ENCODE measurements at places on chromosomes 7 and 10.

- DNase-seq = no peak
Measured at GRCh38 chr10:130513686-130514476, 377.7 kb downstream of the GLRX3 start.

- DNase-seq = peak; percentile 87
Measured at GRCh38 chr7:151059367-151060112, at the start of gene SLC4A2. SLC4A2 (plus strand) TSS chr7:151059589; CDS start chr7:151061988, 2,399 bp downstream.

GRCh38 chr10:48634198-48634983, 29.5 kb upstream of the ARHGAP22 start:
- peak; percentile 86 for DNase-seq

DNA sequence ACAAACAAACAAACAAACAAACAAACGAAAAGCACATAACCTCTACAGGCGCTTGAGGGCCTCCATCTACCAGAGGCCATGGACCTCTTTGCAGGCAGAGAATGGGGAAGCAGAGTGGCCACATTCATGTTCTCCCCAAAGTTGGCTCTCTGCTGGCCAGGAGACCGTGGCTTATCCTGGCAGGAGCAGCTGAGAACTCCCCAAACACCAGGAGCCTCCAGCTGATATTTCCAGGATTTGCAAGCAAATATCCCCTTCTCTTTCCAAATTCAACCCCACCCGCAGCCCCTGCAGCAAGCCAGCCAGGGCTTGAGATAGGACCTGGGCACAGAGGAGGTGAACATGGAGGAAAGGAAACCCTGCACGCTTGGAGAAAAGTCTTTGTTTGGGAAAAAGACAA, 240.0 kb downstream of the SKAP2 start:
- DNase-seq = no peak

GRCh38 chr7:158546626-158547025, 41.0 kb downstream of the PTPRN2 start:
- no peak for DNase-seq

DNA sequence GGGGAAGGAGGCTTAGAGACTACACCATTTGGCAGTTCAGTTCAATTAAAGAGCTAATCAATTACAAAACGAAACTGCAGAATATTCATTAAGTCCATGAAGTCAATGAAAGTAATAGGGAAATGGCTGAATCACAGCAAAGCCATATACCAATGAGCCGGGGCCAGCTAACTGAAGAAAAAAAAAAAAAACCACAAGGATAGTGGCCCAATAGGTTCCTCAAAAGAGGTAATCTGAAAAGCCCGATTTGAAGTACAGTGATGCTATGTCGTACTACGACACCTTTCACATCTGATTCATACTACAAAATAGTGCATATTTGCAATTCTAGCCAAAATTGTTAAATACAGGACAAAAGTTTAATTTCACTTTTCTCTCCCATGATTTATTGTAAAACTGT, 2.5 kb downstream of the ARHGAP12 start:
- peak; percentile 17 for DNase-seq

- DNase-seq = peak; percentile 63
Measured at GRCh38 chr7:30322271-30323005, 38.0 kb downstream of the ZNRF2 start.

GRCh38 chr7:117097860-117098259, 144.6 kb downstream of the ST7 start:
- no peak for DNase-seq

GRCh38 chr7:25759286-25759685, 392.7 kb upstream of the NFE2L3 start:
- no peak for DNase-seq

DNA sequence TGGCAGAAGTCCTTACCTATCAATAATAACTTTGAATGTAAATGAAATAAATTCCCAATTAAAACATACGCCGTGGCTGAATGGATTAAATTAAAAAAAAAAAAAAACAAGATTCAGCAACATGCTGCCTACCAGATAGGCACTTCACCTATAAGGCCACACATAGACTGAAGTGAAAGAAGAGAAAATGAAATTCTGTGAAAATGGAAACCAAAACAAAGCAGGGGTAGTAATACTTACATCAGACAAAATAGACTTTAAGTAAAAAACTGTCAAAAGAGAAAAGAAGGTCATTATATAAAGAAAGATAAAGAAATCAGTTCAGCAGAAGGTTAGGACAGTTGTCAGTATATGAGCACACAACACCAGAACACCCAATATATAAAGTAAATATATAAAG, 55.3 kb downstream of the TCAF1 start:
- DNase-seq = no peak

DNA sequence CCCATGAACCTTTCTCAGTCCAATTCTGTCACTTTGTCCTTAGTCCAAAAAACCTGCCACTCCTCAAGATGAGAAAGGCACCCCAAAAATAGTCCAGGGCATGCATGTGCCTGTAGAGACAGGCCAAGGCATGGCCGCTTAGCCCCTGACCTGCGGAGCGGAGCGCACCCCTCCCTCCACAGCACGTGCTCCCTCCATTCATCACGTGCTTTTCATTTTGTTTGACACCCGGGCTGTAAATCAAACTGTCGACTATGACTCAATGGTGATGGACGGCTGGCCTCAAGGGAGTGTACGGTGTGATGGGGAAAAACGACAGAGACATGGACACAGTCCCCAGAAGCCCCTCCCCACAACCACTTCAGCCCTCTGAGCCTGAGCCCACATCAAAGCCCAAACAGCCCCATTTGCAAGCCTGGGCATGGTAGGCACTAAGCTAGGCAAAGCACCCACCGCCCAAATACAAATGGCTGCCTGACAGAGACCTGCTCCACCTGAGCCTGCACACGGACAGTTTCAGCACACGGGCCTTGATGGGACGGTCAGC, 90.6 kb downstream of the ZRANB1 start:
- DNase-seq = no peak

GRCh38 chr10:51907361-51907760, 208.0 kb upstream of the CSTF2T start:
- DNase-seq = no peak

- DNase-seq = no peak
Measured at GRCh38 chr10:35572583-35572982, 32.6 kb upstream of the GJD4 start.

GRCh38 chr10:94133239-94133638, 139.5 kb downstream of the PLCE1 start:
- DNase-seq = no peak

- DNase-seq = peak; percentile 74
Measured at GRCh38 chr10:96666741-96667140, 53.6 kb downstream of the PIK3AP1 start.

- DNase-seq = peak; percentile 52
Measured at GRCh38 chr7:128167042-128167701, 73.9 kb upstream of the LEP start.

GRCh38 chr7:120156476-120156875, 116.5 kb upstream of the KCND2 start:
- DNase-seq = no peak

DNA sequence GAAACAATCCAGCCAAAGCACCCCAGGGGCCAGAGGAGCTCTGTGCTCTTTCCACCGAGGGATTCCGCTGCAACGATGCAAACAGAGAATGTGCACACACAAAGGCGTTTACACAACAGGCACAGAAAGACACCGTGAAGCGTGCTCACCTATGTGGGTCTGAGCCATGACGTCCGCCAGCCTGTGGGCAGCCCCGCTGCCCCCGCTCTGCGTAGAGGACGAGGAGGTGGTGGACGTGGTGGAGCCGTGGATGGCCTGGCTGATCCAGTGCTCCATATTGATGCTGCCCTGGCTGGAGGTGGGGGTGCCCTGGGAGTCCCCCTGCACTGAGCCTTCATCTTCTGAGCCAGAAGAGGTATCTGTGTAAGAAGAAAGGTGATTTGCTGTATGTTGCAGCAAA, 266.8 kb downstream of the DIP2C start:
- no peak for DNase-seq

- DNase-seq = no peak
Measured at GRCh38 chr10:126686719-126687118, 16.2 kb upstream of the C10orf90 start.

DNA sequence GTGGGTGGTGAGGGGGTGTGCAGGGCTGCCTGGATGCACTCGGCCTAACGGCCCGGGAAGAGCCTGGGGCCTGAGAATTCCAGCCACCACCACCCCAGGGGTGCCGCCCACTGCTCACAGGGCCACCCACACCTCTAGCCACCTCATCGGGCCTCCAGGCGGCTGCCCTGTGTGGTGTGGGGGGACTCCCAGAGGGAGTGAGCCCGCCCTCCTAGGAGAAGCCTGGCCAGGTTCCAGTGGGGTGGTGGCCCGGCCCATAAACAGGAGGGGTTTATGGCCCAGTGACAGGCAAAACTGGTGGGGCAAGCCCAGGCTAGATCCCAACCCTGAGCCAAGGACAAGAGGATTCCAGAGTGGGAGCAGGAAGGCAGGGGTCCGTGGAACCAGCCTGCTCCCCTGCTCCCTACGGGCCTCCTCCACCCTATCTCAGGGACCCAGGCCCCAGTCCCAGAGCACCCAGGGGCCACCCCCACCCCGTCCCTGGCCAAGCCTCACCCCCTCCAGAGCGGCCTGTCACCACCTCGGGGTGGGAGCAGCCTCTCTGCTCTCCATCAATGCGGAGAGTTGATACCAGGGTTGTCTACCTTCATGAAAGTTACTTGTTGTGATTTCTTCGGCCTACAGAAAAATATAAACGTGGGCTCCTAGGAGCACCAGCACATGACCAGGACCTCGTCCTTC, 20.2 kb upstream of the PDGFA start:
- no peak for DNase-seq

- no peak for DNase-seq
Measured at GRCh38 chr10:129681856-129682255, 214.8 kb downstream of the MGMT start.

- no peak for DNase-seq
Measured at GRCh38 chr10:92024700-92025099, 101.1 kb downstream of the BTAF1 start.

DNA sequence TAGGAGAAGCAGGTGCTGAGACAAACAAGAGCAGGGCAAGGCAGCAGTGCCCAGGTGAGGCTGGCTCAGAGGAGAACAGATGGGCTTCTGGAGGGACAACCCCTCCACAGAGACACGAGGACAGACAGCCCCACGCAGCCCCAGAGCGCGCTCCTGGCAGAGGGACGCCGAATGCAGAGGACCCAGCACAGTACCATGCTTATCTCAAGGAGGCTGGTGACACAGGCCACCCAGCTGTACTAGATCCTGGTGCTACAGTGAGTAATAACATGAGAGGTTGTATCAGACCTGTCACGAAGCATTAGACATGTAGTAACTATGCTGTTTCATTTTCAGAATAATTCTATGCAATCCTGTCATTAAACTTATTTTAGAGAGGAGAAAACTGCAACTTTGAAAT, 60.4 kb upstream of the NCAPG2 start:
- DNase-seq = no peak

DNA sequence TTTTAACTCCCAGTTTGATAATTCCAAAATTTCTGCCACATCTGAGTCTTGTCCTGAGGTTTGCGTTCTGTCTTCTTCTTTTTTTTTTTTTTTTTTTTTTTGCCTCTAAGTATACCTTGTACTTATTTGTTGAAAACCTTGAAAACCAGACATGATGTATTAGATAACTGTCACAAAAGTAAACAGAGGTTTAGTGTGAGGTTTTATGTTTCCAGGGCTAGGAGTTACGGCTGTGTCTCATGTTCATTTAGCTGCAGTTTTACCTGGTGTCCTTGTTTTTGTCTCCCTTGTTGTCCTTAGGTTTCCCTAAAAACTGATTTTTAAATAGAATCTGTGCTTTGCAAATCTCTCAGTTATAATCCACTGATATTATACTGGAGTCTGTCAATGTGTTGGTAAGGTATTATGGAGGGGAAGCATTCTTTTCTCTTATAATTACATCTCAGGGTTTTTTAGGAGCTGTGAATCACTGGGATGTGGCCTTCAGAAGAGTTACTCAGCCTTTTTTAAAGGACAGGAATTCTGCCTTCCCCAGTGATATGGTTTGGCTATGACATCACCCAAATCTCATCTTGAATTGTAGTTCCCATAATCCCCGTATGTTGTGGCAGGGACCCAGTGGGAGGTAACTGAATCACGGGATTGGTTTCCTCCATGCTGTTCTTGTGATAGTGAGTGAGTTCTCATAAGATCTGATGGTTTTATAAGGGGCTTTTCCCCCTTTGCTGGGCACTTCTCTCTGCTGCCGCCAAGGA, 95.0 kb downstream of the CDCA7L start:
- no peak for DNase-seq

GRCh38 chr7:116859323-116859722, 3.1 kb upstream of the CAPZA2 start:
- no peak for DNase-seq

GRCh38 chr10:32413513-32413912, 32.4 kb upstream of the CCDC7 start:
- DNase-seq = no peak
